ENCODE measurements at places on chromosomes 1 and 21.

GRCh38 chr1:69377507-69377906 lies 190.2 kb upstream of the LRRC7 start:
- no peak for DNase-seq

DNA sequence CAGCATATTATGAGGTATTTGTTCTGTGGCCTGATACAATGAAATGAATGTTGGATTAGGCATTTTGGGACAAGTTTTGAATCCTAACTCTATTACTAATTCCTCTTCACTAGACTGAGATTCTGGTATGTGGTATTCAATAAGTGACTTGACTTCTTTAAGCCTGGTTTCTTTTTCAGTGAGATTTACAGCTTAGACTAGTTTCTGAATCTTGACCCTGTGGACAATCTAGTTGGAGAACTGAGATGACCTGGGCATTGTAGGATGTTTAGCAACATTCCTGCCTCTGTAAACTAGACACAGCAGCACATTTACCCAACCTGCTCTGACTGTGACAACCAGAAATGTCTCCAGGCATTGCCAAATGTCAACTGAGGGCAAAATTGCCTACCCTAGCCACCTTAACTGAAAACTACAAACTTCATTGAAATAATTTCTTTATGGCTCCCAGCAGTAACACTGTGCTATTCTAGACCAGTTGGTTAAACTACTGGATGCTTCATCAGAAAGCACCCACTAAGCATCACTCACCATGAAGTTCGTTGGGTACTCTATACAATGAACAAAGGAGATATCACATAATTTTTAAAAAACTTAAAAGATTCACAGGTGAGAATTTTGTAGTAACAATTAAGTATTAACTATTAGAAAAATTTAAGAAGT lies 16.8 kb downstream of the PTPRC start:
- no peak for DNase-seq

GRCh38 chr1:25145775-25146393 lies 86.4 kb downstream of the SYF2 start:
- DNase-seq: no peak

- DNase-seq: no peak
These were observed 30.2 kb upstream of the VPS26C start for GRCh38 chr21:37297364-37297763.

DNA sequence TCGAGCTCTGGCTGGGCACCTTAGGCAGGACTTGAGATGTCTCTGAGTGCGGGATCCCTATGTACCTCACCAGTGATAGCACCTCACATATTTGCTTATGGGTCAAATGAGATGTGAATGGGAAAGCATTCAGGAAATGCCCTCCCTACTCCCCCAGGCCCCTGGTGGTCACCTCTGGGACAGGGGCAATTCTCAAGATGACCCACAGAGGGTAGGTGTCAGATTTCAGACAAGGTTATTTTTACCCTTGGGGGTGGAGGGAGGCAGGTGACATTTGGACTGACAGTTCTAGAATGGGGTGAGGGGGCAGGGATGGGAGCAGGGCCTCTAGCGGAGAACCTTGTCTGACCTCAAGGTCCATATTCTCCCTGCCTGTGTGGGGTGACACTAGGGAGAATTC lies 27.1 kb downstream of the ACOT11 start:
- no peak for DNase-seq

DNA sequence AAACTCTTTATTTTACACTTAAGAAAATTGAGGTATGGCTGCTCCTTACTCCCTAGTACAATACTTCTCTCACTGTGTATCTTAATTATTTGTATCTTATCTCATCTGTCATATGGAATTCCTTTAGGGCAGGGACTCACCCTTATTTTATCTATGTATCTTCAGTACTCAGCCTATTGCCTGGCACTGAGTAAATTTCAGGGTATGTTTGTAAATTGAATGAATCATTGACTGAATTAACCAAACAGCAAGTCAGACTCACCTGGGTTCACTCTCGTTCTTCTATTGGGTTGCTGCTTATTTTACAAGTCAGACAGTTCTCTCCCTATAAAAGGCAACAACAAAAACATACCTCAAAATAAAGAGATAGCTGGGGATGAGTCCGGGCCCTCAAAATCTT lies 63.8 kb downstream of the LAMC1 start:
- no peak for DNase-seq

- DNase-seq: no peak
These were observed 97.5 kb downstream of the SPATA46 start for GRCh38 chr1:162279136-162279498.

DNA sequence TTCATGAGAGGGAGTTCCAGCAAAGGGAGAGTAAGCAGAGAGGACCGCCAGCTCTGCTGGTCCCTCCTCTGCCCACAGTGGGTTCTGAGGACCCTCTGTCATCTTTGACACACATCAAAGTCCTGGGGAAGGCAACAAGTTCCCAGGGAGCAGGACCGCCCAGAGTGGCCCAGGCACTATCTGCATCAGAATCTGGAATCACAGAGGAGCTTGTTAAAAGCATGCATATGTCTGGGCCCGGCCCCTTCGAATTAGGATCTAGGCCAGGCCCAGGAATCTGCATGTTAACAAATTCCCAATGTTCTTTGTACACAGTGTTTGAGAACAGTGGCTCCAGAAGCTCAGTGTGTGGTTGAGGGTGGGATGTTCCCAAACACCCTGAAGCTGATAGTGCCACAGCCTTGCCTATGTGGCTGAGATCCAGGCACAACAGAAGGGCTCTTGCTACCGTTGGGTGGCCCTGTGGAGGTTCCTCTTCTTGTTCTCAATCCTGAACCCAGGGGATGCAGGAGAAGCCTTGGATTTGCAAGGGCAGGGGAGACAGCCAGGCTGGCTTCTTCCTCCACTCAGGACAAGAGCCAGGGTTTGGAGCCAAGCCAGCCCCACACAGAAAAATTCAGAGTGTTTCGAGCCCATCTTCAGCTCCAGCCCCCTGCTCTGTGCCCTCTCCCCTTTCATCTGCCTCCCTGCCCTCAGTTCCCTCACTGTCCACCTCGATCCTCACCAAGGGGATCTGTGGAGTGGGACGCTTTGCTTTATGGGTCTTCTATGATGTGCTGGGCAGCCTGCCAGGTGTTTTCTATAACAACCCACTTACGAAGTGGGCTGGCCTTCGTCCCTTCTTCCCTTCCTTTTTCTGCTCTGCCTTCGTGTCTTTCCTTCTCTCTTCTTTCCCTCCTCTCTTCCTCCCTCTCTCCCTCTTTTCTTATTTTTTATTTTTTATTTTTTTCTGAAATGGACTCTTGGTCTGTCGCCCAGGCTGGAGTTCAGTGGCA lies 129.0 kb upstream of the TMPRSS2 start:
- DNase-seq: no peak

- no peak for DNase-seq
These were observed 92.1 kb downstream of the UBE2U start for GRCh38 chr1:64295561-64295960.

All from immature natural killer cell (primary cell).